ENCODE measurements at places on chromosomes 6 and 20. TPM values are rescaled to one million over a fixed set of nuclear protein-coding genes. Genes with fewer than 3 reads are reported as not detected.

The PNLDC1 gene
- 0.13 TPM for polyA plus RNA-seq

The DNAH8 gene
- polyA plus RNA-seq = 0.31 TPM

The RAET1L gene
- not detected for polyA plus RNA-seq

The BTNL2 gene
- polyA plus RNA-seq = 1.4 TPM

The SALL4 gene
- polyA plus RNA-seq = 6.7 TPM

The FABP7 gene
- 0.14 TPM for polyA plus RNA-seq

The WFDC10B gene
- not detected for polyA plus RNA-seq

The SCUBE3 gene
- polyA plus RNA-seq = 62.8 TPM

The MYLK2 gene
- polyA plus RNA-seq = 0.95 TPM

The ARFGEF3 gene
- 6.6 TPM for polyA plus RNA-seq

The RREB1 gene
- 29.0 TPM for polyA plus RNA-seq

The OR2J3 gene
- not detected for polyA plus RNA-seq

The GTSF1L gene
- polyA plus RNA-seq = not detected

The CCDC28A gene
- 28.2 TPM for polyA plus RNA-seq

The OR12D3 gene
- not detected for polyA plus RNA-seq

The QRSL1 gene
- 13.9 TPM for polyA plus RNA-seq

The HDGFL1 gene
- not detected for polyA plus RNA-seq

The C6orf132 gene
- 5.8 TPM for polyA plus RNA-seq

The BTN1A1 gene
- 0.18 TPM for polyA plus RNA-seq

The HFE gene
- 9.4 TPM for polyA plus RNA-seq

The COL9A1 gene
- 34.7 TPM for polyA plus RNA-seq

The ATAT1 gene
- 60.2 TPM for polyA plus RNA-seq

The GPLD1 gene
- 4.9 TPM for polyA plus RNA-seq

The CLVS2 gene
- 0.30 TPM for polyA plus RNA-seq

The HTR1E gene
- polyA plus RNA-seq = 0.50 TPM

The PDYN gene
- 0.55 TPM for polyA plus RNA-seq

The SOX4 gene
- polyA plus RNA-seq = 124 TPM

Measured in renal pelvis (tissue), 12 donors.